ENCODE measurements at places on chromosomes 1 and 21.
A peak's percentile ranks its signal among the peaks of the same experiment; 100 is the strongest.

- DNase-seq, result no peak
These were observed 92.9 kb downstream of the GRIK3 start for GRCh38 chr1:36941316-36941978.

- no peak for DNase-seq
These were observed 335.5 kb downstream of the COL11A1 start for GRCh38 chr1:102772831-102773230.

GRCh38 chr1:170027760-170028159 lies 46.7 kb downstream of the KIFAP3 start:
- no peak for DNase-seq

- DNase-seq, result no peak
These were observed 38.4 kb downstream of the HLX start for GRCh38 chr1:220917535-220918209.

GRCh38 chr21:20613654-20614053 lies 384.6 kb upstream of the NCAM2 start:
- no peak for DNase-seq

DNA sequence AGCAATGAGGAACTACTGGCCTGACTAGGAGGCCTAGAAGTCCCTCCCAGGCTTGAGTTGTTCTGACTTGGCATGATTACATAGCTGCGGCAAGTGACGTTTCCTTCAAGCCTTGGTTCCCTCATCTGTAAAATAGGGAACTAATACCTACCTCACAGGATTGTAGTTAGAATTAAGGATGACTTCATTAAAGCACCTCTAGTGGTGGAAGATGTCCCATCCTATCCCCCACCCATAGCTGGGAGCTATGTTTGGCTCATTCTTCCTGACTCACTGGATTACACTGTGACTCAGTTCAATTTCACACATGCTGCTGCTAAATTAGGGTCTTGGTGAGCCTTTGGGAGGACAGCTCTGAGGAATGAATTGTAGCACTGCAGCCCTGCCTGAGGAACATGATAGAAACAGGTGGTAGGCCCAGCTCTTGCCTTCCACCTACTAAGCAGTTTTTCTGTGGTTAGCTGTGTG lies 6.0 kb upstream of the SHISA4 start:
- DNase-seq, result no peak

- DNase-seq, result no peak
These were observed 203.9 kb downstream of the C1orf94 start for GRCh38 chr1:34380526-34381124.

GRCh38 chr1:95002540-95003432 lies 70.0 kb downstream of the ALG14 start:
- DNase-seq, result no peak

GRCh38 chr1:160942926-160943325 lies 11.7 kb downstream of the ITLN2 start:
- no peak for DNase-seq

GRCh38 chr1:116948642-116949041 lies 38.9 kb downstream of the PTGFRN start:
- DNase-seq, result no peak

GRCh38 chr1:54173681-54174080 lies 20.9 kb upstream of the CDCP2 start:
- no peak for DNase-seq

DNA sequence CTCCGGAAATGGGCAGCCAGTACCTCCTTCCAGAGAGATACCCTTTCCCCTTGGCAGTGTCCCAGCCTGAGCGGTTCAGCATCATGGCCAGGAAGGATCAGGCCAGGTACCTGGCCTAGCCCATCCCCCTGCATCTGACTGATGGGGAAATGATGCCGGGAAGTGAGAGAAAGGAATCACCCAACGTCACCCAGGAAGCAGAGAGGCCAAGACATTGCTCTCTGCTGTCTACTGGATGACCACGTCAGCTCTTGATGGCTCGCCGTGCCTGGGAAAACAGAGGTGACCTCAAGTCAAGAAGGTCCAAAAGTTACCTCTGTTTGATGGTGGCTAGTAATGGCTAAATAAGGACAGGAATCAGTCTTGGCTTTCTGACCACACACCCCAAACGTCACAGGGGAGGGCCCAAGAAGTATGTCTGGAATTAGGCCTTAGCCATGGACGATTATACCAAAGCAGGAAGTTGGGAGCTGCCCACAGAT lies 79.0 kb downstream of the MRPL37 start:
- no peak for DNase-seq

GRCh38 chr1:77349275-77349674 lies 67.5 kb downstream of the AK5 start:
- DNase-seq, result no peak

DNA sequence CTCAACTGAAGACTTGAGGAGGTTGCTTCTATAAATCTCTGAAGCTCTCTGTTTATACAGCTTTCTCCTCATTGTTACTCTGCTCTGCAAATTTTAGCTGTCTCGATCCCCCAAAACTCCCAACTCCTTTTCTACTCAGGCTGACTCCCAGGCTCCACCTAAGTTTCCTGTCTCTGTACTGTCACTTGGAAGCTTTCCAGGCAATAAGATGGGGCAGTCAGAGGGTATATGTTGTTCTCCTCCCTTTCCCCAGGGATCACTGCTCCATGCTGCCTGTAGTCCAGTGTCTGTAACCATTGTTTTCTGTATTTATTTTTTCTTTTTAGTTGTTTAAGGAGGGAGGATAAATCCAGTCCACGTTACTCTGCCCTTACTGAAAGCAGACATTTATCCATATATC lies 13.4 kb downstream of the TSNAX start:
- DNase-seq, result no peak

DNA sequence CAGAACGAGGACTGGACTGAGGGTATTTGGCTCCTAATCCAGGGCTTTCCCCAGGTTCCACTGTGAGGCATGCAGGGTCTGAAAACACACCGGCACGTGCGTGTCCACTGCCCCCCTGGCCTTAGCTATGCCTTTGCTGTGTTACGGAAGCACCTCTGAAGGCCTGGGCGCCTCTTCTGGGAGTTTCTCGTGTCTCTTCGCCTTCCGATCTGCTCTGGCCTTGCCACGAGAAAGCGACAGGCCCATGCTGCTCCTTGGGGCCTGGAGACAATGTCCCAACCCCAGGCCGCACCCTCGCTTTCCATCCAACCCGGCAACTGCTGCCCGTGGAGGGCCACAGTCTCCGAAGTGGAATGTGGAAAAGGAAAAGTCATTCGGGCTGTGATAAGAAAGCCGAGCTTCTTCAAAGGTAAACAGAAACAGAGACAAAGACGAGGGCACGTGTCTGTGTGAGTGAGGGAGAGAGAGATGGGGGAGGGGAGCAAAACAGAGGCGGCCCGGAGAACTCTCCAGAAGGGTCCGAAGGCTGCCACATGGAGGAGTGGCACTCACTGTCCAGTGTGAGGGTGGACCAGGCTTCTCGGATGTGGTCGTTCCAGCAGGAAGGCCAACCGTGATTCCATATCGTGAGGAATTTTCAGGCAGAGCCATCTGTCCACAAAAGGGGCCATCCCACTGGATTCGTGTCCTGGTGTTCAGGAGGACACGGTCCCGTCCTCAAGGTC lies 3.4 kb upstream of the UMODL1 start:
- no peak for DNase-seq

DNA sequence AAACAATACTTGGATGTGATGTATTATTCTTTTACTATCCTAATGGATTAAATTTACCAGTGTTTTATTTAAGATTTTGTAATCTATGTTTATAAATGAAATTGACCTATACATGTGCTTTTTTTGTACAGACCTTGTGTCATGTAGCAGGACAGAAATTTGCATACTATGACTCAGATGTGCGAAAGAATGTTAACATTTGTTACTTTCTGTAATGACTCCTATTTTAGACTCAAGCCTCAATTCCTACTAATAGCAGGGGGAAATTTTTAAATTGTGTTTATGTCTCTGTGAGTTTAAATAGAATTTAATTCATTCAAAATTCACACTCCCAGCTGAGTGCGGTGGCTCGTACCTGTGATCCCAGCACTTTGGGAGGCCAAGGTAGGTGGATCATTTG lies 21.8 kb upstream of the RIMKLA start:
- no peak for DNase-seq

- DNase-seq, result no peak
These were observed 32.1 kb downstream of the HSD17B7 start for GRCh38 chr1:162822391-162823200.

DNA sequence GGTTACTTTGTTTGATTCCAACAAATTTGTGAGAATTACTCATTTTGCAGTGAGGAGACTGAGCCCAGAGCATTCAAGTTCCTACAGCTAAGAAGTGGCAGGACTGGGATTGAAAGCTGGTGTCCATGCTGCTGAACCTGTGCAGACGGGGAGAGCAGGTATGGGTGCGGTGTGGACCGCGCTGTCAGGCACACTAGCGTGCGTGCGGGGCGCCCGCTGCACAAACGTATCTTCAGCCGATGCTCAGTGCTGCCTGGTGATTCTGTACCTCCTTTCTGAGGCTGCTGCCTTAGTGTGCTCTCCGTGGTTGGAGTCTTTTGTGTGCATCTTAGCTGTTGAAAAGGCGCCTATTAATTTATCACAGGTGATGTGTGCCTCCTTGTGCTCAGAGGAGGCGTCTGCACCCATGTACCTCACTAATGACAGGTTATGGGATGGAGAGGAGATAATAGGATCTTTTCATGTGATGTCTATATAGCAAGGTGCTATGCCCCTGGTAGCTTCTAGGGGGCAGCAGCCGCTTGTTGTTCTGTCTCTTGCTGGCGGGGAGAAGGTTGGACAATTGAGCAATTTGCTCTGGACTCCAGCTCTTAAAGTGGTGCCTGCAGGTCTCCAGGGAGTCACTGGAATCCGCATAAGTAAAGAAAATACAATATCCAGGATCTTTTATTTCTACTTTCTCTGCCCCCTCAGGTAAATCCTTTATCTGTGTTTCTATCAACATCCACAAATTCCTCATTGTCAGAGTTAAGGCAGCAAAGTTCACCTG lies 32.5 kb downstream of the PEX14 start:
- DNase-seq, result peak; percentile 47

DNA sequence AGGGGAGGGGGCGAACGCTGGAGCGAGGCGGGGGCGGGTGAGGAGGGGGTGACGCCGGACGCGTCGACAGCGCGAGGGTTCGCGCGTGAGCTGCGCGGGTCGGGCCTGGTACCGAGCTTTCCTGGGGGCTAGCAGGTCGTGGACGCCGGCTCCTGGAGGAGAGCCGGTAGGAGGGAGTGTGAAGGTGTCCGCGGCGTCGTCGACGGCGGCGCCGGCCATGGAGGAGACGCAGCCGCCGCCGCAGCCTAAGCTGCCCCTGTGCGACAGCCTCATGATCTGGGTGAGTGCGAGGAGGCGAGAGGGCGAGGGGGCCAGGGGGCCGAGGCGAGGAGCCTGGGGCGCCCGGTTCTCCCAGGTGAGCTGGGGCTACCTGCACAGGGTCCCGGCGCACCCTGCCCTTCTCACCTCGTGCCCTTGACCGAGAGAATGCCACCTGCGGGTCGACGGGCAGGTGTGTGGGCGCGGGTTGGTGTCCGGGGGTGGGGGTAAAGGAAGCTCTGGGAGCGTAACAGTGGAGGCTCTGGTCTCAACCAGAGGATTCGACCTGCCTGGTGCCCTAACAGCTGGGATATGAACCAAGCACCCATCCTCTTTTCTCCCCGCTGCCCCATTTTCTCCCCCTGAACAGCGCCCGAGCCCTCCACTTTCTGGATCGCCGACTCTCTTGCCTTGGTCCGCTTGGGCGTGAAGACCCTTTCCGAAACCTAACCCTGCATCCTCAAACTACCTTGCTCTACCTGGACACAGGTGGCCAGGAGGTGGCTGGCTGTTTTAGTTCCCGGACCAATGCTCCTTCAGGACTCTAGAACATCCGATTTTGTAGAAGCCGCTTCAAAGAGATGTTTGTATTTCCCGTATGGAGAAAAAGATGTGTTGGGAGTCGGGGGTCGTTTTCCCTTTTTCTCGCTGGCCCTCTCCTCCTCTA lies at the start of gene HOOK1:
HOOK1 (plus strand) TSS at position 49 of the 925 bp plus-strand sequence; CDS start at position 218, 169 bp downstream.
- DNase-seq, result peak; percentile 11

DNA sequence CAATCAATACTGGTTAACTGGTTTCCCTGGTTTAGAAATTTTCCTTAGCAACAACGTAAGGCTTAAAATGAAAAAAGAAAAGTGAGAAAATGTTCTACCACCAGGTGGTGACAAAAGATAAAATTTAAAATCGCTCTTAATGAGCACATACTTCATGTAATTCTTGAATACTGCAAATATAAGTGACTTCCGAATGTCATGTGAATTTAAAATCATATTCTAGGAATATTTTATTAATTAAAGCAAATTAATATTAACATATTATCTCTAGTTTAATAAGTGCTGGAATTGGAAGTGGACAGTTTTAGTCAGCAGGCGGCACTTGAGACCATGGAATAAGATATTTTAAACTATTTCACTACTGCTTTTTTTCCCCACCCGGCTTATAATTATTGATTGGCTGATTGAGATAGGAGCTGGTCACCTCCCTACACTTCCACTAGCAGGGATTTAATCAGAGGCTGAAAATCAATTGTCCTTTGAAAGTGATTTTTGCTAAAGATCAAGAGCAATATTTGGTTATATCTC lies 5.0 kb upstream of the ADAMTS1 start:
- no peak for DNase-seq

- DNase-seq, result no peak
These were observed 36.5 kb downstream of the RIPK4 start for GRCh38 chr21:41730367-41730765.

GRCh38 chr1:192809307-192810252 lies 741 bp downstream of the RGS2 start:
- DNase-seq, result no peak

- no peak for DNase-seq
These were observed 162.6 kb downstream of the TSEN15 start for GRCh38 chr1:184214128-184214527.

GRCh38 chr1:118340928-118341910 lies 156.2 kb upstream of the SPAG17 start:
- DNase-seq, result no peak

- no peak for DNase-seq
These were observed 336.5 kb downstream of the RRAGC start for GRCh38 chr1:38522915-38523567.

DNA sequence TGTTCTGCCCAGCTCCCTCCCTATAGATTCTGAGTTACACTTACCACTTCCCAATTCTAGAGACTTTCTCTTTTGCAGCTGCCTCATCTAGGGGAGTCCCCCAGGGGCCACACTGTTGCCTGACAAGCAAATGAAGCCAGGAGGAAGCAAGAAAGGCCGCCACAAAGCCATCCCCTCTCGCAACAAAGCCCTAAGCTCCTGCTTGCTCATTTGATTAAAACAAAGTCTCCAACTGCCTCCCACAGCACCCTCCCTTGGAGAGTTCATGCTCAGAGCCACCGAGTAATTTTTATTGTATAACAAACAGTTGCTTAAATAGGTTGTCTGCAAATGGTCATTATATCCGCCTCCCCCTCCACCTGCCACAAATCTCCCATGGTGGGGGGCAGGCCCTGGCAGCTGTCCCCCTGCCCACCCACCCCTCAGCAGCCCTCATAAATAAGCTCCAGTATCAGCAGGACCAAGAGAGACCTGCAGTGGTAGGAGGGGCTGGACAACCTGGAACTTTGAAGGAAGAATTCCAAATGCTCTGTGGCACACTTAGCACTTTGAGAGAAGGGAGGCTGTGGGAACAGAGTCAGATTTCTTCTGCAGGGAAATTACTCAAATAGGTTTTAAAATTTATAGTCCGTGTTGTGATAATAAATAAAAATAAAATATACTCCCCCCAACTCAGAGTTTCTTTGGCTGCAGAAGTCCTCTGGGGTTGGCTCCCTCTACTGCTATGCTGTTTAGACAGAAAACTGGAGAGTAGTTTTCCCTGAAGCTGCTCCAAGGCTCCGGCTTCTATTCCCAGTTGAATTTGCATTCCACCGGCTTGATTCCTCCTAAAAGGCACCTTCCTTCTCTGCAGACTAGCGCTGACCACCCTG lies 237.5 kb downstream of the TTLL7 start:
- peak; percentile 17 for DNase-seq

GRCh38 chr21:28986677-28987076 lies 6.0 kb downstream of the LTN1 start:
- no peak for DNase-seq

All from GM12891 (cell line).